Activated CD4-positive, alpha-beta T cell treated with anti-CD3 and anti-CD28 coated beads for 4 hours (primary cell): ENCODE measurements at places on chromosomes 7 and 10.

GRCh38 chr10:133379801-133380666 is 972 bp downstream of the PAOX start:
- no peak for DNase-seq

DNA sequence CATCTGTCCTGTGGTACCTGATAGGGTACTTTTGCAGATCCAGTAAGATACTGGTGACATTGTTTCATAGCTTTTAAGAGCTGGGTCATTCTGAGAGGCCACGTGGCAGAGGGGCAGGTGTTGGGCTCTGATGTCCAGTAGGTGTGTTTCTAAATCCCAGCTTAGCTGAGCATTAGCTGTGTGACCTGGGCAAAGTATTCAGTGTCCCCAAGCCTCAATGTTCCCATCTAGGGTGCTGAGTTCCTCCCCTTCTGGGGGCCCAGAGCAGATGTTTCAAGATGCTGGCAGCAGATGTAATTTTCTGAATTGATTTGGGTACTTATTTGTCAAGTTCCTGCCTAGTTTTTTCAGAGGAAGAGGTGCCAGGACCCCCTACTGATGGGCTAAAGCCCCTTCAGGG is 52.9 kb downstream of the NEURL1 start:
- no peak for DNase-seq

GRCh38 chr7:149734791-149735075 is 38.7 kb downstream of the ZNF467 start:
- no peak for DNase-seq

DNA sequence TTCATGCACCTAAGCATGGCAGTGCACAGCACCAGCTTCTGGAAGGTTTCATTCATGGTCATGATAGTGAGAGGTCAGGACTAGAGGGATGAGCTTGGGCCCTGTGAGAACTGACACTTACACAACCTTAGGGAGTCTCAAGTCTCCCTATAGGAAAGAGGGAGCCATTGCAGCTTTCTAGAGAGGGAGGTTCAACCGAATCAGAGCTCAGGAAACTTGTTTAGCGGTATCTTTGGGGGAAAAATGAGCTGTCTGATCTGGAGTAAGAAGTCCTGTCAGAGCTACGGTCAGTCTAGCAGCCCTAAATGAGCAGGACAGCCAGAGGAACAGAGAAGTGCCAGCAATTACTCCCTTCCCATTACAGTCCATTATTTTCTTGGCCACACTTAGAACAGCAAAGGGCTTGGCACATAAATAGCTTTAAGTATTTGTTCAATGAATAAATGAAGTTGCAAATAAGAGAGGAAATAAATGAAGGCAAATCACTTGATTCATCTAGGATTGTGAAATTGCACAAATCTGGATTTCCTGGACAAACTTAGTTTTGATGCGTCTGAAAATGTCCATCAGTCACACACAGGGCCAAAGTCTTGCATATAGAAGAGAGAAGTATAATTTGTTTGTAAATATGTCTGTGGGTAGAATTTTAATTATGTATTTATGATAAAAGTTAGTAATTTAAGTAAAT is 262.0 kb downstream of the GLI3 start:
- DNase-seq = no peak

DNA sequence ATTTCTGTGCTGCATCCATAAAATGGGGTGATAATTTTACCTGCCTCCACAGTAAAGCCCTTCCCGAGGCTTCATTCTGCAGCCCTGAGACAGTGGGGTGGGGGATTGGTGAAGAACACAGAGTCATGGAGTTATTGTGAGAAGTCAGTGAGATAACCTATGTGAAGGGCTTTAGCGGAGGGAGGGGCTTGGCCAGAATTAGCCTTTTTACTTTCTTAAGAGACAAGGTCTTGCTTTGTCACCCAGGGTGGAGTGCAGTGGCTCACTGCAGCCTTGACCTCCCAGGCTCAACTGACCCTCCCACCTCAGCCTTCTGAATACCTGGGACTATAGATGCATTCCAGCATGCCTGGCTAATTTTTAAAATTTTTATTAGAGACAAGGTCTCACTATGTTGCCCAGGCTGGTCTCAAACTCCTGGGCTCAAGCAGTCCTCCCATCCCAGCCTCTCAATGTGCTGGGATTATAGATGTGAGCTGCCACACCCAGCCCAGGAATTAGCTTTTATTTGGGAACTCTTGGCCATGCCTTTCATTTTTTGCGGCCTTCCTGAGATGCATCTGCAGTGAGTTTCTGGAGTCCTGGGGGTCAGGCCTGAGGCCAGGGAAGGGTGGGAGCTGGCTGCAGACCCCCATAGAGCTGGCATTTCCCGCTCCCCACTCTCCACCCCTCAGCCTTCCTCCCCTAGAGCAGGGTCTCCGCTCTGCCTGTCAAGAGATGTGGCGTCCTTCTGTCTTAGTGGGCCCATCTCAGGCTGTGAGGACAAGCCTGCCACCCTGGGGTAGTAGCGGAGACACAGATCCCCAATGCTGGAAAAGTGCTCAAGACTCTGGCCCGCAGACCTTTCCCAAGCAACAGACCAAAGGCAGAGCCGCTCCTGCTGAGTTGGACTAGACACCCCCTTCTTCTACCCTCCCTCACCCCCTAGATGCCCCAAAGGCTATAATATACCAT is 77.0 kb downstream of the ZMIZ1 start:
- DNase-seq = no peak

DNA sequence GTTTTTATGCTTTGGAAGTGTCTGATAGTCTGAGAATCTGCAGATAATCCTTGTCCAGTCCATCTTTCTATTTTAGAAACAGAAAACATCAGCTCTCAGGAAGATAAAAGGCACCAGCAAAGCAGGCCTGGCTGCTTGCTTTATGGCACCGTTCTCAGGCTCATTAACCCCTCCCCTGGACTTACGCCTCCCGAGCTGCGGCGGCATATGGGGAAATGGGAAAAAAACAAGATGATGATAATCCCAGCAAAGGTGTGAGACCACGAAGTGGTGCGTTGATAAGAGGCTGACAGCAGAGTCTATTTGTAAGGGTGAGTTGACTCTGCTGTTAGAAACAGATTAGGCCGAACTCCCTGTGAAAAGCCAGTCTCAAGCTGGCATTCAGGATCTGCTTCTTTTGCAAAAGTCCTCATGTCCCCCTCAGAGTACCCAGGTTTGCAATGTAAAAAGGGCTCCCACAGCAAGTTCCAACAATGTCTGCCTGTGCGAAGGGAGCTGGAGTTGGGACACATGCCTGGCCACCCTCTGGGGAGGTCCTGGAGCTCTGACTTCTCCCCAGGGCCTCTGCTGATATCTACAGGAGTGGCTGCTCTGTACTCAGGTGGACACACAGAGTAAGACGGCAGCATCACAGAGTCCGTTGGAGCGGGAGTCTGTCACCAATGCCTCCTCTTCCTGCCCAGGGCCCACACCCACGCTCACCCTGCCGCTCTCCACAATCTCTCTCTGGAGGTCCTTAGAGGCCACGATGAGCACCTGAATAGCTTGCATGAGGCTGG is 54.3 kb downstream of the SPDYE5 start:
- no peak for DNase-seq

- no peak for DNase-seq
These were observed 53.7 kb downstream of the KCNH2 start for GRCh38 chr7:150924369-150924781.

- DNase-seq = no peak
These were observed 62.4 kb upstream of the ANTXRL start for GRCh38 chr10:46224414-46224682.

DNA sequence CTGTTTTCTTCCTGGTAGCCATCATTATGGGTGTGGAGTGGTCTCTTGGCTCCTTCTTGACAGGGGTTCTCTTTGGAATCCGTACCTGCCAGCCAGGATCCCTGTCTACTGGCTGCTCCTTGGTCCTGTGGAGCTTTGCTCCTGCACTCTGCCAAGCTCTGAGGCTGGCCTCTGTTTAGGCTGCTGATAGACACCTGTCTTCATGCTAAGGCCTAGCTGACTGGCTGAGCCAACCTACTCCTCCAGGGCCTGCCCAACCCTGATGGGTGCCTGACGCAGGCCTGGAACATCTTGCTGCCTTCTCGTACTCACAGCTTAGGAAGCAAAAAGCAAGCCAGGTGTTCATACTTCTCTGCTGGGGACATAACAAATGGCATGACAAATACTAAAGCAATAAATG is 333.6 kb upstream of the ZNF32 start:
- DNase-seq = no peak

DNA sequence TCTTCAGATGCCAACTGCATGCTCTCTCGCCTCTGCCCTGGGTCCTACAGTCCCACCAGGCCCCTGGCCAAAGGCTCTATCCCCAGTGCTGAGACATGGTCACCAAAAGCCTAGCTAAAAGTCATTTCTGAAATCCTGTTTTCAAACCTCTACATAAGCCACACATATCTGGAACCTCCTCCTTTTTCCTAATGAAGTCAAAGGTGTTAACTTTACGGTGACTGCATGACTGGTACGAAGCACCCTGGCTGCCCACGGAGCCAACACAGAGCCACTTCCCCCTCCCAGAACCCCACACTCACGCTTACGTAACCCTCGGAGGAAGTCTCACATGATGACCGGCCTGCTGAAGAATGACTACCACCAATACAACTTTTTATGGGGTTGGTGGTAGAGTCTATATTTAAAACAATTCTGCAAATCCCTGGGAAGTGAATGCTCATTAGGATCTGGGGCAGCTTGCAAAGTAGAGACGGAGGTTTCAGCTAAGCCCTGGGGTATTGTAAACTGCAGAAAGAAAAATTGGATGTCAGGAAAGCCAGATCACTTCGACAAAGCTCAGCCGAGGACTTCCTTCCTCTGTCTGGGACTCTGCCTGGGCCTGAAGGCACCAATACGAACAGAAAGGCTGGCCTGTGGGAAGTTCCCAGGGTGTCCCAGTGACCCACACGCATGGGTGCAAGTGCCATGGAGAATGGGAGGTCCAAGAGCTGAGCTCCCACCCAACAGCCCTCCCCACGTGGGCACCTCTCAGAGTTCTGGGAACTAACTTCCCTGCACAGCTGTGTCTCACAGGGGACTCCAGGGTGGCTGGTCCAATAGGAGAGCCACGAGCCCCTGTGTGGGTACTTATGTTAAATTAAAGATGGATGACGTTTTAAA is 50.7 kb downstream of the PDGFA start:
- DNase-seq = no peak

DNA sequence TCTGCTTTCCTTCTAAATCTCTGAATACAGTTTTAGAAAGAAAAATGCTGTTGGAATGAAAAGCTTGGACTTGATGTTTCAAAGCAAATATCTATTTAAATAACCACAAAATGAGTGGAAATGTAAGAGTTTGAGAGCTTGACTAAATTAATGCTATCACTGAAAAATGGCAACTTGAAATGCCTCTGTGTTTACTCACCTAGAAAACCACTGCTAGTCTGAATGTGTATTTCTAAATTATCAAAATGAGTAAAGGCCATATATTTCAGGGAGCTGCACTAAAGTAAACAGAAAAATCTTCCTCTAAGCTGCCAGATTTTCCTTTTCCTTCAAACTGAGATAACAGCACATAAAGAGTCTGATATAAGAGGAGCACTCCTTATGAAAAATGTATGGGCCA is 87.9 kb downstream of the DPY19L1 start:
- DNase-seq = no peak

DNA sequence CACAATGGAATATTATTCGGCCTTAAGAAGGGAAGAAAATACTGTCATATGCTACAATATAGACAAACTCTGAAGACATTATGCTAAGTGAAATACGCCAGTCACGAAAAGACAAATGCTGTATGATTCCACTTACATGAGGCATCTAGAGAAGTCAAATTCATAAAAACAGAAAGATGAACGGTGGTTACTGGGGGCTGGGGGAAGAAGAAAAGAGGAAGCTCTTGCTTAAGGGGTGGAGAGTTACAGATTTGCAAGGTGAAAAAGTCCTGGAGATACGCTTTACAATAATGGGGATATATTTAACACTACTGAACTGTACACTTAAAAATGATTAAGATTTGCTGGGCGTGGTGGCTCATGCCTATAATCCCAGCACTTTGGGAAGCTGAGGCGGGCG is 49.0 kb downstream of the PSMC2 start:
- DNase-seq = no peak

- no peak for DNase-seq
These were observed 40.2 kb downstream of the PRTFDC1 start for GRCh38 chr10:24912215-24912614.
